NCI-H226 (cell line): ENCODE measurements at places on chromosomes 2 and 18.

GRCh38 chr18:5421981-5422380, 121.8 kb downstream of the EPB41L3 start:
- no peak for DNase-seq

DNA sequence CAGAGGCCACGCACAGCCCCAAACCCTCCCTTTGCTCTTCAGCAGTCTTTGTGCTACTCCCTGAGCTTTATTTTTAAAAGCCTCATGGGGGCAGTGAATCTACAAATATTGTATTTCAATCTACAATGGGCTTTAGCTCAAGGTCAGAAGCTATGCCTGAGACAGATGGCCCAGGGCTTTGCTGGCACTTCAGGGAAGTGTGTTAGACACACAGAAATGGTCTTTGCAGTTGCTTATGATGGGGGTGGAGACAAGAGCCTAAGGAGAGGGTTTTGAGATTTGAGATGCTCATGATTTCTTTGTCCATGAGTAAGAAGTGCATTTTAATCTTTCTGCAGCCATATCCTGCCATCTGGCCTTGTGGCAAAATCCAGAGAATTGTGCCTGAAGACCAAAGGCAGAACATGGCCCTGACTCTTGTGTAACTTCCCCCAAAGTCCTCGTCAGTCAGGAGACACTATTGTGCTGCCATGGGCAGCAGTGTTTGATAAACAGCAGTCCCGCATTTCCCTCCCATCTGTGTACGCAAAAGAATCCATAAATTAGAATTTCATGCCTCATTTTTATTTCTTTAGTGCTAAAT, 92.6 kb downstream of the VAPA start:
- no peak for DNase-seq

GRCh38 chr18:28412521-28412920, 235.6 kb upstream of the CDH2 start:
- DNase-seq = no peak

DNA sequence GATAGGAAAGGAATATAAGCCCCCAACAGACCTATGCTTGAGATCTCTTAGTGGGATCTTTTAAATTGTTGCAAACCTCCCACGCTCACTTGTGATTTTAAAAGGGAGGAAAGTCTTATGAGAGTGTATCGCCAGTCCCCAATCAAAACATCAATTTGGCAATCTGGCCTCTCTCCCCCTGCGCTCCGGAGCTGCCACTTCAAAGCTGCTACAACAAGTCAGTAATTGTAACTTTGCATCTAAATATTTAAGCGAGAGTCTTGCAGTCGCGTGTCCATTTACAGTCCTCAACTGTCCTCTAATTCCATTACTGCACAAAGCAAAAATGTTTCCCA, 8.4 kb downstream of the PAX3 start:
- no peak for DNase-seq

- DNase-seq = no peak
These were observed 1090.0 kb downstream of the BCL11A start for GRCh38 chr2:59463426-59463825.

DNA sequence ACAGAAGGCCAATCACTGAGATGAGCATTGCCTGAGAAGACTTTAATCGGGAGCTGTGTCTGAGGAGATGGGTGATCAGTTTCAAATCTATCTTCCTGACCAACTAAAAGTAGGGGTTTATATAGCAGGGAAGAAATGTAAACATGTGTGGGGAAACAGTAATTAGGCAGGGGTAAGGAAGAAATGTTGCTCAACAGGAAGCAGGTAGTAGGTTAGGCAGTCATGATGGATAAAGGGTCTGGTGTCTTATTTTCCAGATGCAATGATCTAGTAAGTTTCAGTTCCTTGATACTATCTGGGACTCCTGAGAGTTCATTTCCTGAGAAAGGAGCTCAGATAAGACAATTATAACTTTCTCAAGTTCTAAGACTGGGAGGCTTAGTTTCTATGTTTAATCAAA, 33.8 kb upstream of the DNAJC10 start:
- DNase-seq = no peak

DNA sequence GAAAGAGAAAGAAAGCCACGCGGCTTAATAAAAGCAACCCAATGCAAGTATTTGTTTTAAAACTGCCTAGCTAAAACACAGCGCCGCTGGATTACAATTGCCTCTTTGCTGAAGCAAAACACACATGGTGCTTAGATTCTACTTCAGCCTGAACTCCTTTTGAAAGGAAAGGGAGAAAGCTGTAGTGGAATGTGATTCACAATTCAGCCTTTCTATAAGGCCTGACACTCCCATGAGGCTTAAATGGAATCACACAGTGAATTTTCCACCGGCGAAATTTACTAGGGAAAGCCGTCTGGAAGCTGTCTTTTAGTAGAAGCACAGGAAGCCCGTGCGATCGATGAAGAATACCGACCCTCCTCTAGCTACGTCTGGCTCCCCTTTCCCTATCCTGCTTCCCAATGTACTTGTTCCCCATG, 348.0 kb downstream of the DLGAP1 start:
- DNase-seq = no peak

DNA sequence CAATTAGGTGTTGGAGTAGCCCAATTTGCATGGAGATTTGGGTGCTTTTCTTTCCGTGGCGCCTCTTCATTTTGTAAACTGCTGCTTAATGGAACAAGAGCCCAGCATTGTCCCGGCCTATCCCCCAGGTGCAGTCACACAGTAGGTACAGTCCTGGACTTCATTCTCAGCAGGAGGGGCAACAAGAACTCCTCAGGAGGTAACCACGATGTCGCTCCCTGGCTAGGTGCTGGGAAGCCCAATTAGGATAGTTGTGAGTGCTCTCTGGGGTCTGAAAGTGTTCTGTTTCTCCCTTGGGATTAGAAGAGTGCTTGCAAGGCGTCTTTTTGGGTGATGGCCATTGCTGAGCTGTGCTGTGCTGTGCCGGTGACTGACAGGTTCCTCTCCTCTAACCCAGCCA, 53.8 kb downstream of the CABLES1 start:
- DNase-seq = no peak

DNA sequence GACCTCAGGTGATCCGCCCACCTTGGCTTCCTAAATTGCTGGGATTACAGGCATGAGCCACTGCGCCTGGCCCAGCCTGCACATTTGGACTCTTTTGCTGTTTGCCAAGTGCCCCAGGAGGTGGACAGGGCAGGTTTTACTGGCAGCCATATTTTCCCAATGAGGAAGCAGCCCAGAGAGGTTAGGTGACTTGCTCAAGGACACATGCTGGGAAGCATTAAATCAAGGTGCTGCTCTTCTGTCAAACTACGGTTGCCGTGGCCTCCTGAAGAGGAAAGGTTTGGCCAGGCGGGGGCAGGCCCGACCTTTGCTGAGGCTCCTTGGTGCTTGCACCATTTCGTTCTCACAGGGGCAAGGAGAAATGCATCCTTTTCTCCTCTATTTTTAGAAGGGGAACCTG, 44.0 kb downstream of the DNMT3A start:
- DNase-seq = no peak

DNA sequence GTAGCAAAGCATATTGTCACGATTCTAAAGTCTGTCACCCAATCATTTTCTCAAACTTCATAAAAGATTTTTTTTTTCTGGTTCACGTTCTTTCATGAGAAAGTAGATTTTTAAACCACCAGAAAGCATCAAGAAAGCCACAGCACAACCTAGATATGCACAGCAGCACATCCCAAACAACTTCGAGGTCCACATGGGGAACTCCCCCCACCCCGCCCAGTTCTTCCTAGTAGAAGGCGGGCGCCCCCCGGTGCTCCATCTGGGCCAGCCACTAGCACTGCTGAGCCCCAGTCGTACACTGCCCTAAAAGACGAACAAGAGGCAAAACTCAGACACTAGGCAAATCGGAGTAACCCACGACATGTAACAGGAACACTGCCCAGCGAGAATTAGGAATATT, 15.5 kb downstream of the HDLBP start:
- no peak for DNase-seq

GRCh38 chr18:58862851-58863538, 1.7 kb upstream of the ZNF532 start:
- DNase-seq = no peak
